Stimulated activated CD8-positive, alpha-beta memory T cell treated with anti-CD3 and anti-CD28 coated beads, Interleukin-7, amount 100 ng/mL, for 24 hours (primary cell): ENCODE measurements at places on chromosomes 16 and 17.

GRCh38 chr17:40219594-40220338 is 662 bp downstream of the WIPF2 start:
- no peak for DNase-seq

DNA sequence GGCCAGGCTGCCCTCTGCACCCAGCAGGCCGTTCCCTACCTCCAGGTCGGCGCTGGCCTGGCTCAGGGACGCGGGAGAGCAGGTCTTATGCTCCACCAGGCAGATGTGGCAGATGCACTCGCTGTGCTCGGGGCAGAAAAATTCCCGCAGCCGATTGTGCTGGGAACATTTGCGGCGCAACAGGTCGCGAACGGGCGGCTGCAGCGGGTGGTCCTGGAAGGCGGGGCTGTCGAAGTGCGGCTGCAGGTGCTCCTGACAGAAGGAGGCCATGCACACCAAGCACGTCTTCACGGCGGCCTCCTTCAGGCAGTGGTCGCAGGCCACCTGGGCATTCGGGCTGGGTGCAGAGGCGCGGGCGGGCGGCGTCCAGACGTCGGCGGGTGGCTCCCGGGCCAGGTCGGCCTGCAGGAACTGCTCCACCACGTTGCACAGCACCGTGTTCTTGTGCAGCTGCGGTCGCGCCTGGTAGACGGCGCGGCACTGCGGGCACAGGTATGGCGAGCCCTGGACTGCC is 439 bp downstream of the TRIM25 start:
- no peak for DNase-seq

- DNase-seq, result no peak
Measured at GRCh38 chr17:82063424-82064415, 1.9 kb downstream of the DUS1L start.

DNA sequence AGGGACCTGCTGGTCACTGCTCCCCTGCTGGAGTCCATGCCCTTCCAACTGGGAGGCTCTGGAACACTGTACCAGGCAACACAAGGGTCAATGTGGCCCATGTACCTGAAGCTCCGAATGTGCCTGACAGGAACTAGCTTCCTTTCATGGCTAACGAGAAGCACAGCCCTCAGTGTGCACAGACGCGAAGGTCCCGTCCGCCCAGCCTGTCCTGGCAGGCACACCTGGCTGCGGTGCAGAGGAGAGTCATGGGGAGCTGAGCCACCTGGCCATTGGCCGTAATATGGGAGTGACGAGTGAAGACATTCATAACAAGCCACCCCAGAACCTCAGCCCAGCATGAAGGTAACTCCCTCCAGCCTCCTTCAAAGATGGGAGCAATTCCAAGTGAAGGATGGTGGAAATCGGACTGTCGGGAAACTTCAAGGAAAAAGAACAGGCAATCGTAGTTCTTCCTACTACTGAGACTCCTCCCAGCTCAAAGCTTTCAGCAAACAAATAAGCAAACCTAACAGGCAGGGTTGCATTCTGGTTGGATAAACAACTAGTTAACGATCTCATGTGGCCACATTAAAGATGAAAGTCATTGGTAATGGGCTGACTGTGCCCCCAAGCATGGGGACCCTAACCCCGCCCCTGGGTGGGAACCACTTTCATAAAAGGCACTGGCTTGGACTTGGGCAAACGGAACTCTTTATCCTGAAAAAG is 13.2 kb downstream of the TMEM11 start:
- no peak for DNase-seq

GRCh38 chr16:30472328-30472942 is at the start of gene ITGAL:
TSS of gene ITGAL (plus strand) at chr16:30472742. CDS start at chr16:30472838, 96 bp downstream.
- DNase-seq, result peak; percentile 63

- DNase-seq, result no peak
Measured at GRCh38 chr17:1753767-1754429, 8.0 kb upstream of the SERPINF1 start.

DNA sequence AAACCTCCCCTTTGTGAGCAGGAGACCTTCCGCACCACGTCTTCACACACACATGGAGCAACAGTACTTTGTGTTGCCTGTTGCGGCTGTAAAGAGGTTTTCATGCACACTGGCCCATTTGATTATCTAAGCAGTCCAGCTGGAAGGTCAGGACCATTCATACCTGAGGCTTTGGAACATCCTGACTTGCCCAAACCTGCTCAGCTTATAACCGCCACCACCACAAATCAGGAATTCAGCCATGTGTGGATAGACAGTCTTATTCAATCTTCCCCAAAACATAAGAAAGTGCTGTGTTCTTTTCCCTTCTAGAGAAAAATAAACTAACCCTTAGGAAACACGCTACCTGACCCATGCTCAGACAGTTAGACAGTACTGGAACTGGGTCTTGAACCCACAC is 81.6 kb upstream of the XYLT1 start:
- DNase-seq, result no peak

DNA sequence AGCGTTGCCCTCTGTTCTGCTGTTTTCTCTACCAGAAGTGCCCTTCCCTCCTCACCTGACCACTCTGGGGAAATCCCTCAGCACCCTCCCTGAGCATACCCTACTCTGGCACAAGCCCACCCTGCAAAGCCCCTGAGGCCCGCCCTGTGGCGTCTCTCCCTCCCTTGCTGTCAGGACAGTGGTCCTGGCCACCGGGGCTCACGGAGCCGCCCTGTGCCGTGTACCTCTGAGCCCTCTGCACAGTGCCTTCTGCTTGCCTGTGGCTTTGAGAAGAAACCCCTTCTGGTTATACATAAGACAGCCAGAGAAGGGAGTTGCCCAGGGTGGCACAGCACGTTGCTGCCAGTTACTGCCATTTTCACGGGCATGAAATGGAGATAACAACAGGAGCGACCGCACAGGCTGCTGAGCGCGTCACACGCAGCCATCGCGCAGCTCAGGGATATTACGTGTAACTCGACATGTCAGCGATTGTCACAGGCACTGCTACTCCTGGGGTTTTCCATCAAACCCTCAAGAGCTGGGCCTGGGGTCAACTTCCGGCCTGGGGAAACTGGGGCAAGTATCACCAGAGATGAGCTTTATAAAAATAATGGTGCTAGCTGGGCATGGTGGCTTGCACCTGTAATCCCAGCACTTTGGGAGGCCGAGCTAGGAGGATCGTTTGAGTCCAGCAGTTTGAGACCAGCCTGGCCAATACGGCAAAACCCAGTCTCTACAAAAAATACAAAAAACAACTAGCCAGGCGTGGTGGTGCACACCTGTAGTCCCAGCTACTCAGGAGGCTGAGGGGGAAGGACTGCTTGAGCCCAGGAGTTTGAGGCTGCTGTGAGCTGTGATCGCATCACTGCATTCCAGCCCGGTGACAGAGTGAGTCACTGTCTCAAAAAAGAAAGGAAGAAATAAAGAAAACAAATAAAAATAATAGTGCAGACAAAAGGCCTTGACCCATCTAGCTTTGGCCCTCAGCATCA is 14.8 kb downstream of the SCGB1C2 start:
- no peak for DNase-seq

DNA sequence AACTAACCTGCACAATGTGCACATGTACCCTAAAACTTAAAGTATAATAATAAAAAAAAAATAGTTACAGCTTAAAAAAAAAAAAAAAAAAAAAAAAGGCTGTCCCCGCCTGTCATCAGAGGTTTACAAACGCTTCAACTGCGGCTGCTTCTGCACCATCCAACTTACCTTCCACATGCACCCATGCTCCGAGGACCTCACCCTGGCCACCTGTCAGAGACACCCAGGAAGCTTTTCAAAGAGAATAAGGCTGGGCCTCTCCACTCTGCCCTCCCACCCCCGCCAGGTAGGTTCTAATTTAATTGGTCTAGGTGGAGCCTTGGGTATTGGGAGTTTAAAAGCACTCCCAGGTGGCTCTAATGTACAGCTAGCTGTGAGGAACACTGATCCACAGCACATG is 64.9 kb downstream of the COPRS start:
- DNase-seq, result no peak

- DNase-seq, result no peak
Measured at GRCh38 chr16:58194790-58195189, 3.1 kb downstream of the CSNK2A2 start.
